ENCODE measurements at places on chromosomes 1 and 21.

DNA sequence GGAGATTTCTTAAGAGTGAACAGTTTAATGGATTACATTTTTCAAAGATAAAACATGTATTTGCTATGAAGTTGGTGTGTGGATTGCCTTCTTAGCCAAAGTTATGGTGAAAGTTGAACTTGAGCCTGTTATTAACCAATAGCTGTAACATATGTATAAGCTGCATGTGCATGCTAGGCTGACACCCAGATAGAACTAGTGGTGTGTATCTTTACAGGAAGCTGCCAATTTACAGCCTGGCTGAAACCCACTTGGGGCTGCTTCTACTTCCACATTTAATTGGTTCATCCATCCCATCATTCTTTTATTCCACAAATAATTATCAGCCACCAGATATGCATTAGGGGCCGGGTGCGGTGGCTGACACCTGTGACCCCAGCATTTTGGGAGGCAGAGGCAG lies 3.3 kb downstream of the PLA2G5 start:
- DNase-seq = peak; percentile 56

DNA sequence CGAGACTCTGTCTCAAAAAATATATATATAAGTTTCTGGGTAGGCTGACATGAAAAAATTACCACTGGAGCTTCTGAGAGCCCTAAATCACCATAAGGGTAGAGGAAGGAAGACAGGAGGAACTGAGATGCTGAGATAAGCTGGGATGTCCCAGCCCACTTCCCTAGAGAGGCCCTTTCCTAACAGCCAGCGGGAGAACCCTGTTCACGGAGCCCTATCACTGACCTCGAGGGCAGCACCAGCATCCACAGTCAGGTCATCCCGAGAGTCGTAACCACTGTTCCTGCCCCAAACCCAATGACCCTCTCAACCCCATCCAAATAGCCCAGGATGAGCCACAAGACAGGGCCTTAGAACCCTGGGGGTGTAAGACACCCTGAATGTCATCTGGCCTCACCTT lies 77.5 kb downstream of the CD34 start:
- no peak for DNase-seq

DNA sequence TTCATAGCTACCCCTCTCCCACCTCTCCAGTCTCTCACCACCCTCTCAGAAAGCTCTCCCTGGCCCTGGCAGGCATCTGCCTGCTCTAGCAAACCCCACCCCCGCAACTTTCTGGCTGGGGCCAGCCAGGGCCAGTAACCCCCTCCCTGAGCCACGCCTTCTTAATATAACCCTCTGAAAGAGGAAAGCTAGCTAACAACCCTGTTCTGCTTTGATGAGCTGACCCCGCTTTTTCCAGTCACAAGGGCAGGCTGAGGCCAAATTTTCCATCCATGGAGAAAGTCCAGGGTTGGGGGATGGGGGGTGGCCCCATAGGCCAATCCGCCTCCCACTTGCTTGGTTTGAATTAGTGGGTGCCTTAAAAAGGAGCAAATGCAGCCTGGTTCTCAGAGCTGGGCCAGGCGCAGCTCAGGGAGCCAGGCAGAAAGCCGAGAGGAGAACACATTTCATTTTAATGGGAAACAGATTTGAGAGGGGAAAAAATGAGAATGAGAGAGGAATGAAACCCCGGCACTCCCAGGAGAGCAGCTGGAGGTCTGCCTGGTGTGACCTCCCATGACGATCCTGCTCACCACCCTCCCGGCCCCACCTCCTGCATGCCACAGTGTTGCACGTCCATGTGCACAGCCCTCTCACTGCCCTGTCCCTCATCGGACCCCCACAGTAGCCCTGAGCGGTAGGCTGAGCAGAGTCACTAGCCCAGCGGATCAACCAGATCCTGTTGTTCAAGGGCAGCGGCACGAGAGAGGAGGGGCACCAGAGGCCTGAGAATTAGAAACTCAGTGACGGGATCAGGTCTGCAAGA lies 62.3 kb downstream of the OPTC start:
- peak; percentile 93 for DNase-seq

DNA sequence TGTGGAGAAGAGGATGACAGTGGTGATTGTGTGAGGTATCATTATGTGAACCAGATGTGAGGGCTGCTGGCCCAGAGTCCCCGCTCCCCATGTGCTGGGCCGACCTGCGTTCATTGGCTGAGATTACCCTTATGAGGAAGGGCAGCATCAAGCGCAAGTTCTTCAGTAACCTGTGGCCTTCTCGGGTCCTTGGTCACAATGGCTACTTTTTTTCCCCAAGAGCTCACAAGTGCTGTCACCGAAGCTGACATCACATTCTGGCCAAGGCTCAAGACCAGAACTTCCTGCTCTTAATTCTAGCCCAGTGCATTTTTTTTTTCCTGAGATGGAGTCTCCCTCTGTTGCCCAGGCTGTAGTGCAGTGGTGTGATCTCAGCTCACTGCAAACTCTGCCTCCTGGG lies 262.9 kb downstream of the RHOU start:
- no peak for DNase-seq

- no peak for DNase-seq
These were observed 62.2 kb downstream of the ZNF684 start for GRCh38 chr1:40593449-40594186.

DNA sequence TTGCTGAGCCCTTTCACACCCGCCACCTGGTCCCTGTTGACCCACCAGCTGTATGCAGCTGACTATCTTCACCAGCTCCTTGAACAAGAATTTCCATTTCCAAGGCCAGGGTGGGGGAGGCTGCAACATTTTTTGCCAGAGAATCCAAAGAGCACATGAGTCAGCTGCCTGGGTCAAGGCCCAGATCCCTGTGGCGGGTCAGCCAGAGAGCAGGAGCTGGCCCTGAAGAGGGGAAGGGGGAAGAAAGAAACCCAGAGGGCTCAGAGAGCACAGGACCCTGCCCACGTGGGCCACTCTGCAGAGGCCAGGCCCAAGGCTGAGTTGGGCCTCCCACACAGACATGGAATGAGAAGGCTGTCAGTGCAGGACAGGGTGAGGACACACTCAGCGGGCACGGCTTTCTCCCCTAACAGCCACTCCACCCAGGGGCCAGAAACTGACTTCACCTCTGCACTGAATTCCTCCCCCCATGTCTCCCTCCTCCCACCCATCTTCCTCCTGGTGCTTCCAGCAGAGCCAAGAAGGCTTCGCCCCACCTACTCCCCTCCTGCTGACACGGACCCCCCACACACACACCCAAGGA lies 28.9 kb downstream of the S100A6 start:
- peak; percentile 95 for DNase-seq

GRCh38 chr1:194466706-194467105 lies 1280.3 kb upstream of the B3GALT2 start:
- no peak for DNase-seq

DNA sequence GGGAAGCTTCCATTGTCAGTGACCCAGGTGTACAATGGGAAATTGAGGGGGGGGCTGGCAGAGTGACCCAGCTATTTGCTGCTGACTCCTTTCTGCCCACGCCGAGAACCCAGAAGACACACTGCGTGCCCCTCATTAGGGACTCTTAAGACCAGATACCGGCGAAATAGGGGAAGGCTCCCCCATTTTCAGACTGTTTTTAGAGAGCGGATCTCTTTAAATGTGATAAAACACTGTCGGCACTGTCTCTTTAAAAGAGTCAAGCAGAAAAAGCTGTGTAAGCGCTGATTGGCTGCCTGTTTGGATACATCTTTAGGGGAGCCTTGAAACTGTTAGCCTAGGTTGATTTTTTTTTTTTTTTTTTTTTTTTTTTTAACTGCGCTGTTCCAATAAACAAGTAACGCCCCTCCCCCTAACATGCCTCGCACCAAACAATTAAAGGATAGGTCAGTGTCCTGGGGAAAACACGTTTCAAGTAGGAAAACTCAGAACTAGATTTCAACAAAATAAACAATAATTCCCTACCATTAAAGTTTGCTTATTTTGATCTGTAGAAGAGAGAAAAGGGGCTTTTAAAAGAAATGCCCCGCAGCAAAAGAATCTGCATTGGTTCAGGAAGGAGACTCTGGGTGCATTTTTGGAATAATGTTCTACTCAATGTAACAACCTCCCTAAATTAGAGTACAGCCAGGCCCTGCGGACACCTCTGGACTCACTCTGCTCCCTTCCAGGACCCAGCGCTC lies 1.4 kb upstream of the SSBP3 start:
- peak; percentile 89 for DNase-seq

DNA sequence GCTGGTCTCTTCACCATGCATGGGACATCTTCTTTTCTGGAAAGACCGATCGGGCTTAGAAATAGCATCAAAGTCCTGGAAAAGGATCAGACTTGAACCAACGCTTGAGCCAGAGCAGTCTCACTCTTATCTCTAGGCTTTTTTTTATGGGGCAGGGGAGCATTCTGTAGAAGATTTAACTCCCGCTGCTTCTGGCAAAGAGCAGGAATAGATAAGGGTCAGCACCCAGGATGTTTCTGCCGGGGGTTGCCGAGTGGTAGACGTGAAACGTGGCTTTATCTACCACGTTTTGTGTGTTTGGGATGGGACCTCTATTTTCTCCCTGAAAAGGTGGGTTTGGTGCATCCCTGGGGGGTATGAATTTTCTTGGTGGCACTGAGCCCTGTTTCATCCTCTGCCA lies 18.8 kb downstream of the SPSB1 start:
- no peak for DNase-seq

DNA sequence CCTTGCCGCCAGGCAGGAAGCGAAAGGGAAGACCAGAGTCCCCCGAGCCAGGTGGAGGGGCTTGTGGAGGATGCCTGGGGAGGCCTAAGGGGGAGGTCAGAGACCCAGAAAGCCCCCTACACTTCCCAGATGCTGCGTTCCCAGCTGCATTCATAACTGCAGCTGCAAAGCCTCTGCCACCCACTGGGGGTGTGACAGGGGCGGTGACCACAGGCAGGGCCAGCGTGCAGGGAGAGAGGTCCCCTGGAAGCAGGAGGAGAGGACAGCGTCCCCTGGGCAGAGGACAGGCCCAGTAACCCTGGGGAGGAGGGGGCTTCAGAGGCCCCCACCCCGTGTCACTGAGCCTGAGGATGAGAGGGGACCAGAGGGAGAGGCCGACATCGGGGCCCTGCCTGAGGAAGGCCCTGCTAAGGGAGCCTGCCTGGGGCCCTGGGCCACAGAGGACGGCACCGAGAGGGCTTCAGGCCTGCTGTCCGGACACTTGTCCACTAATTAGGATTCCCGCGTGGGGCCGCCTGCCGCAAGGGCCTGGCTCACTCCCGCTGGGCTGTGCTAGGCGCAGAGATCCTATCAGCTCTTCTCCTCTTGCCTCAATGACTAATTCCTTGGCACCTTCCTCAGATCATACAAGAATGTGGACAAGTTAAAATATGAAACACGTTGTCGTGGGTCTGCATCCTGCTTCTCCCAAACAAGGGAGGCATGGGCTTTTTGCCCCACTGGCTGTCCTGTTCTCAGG lies 49.1 kb upstream of the CCDC27 start:
- DNase-seq = no peak

GRCh38 chr1:93753791-93754763 lies 72.4 kb upstream of the BCAR3 start:
- no peak for DNase-seq

GRCh38 chr1:215794156-215794555 lies 227.1 kb downstream of the KCTD3 start:
- DNase-seq = no peak

DNA sequence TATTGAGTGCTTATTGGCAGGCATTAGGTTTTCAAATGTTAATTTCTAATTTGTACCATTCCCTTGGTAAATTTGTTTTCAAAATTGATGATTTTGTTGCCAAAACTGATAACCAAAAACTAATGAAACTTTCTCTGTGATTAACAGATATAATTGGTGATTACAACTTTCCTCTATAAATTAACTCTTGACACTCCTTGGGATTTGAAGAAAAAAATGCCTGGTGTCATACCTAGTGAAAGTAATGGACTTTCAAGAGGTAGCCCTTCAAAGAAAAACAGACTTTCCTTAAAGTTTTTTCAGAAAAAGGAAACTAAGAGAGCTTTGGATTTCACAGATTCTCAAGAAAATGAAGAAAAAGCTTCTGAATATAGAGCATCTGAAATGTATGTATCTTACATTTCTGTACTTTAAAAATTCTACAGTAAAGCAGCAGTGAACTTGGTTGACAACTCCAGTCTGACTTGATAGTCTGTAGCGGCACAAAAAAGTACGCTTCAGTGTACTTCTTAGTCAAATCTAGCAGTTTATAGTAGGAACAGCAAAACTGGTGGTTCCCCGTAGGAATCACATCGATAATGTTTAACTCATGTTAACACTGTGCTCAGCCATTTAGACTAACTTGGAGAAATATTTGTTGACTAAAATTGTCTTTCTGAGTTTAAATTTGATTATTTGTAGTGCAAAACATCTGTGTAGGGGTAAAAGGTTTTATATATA lies 3.0 kb downstream of the USP1 start:
- DNase-seq = no peak

GRCh38 chr1:167714098-167714438 lies 7.7 kb upstream of the MPZL1 start:
- no peak for DNase-seq

GRCh38 chr1:55870106-55870505 lies 654.9 kb upstream of the USP24 start:
- no peak for DNase-seq

DNA sequence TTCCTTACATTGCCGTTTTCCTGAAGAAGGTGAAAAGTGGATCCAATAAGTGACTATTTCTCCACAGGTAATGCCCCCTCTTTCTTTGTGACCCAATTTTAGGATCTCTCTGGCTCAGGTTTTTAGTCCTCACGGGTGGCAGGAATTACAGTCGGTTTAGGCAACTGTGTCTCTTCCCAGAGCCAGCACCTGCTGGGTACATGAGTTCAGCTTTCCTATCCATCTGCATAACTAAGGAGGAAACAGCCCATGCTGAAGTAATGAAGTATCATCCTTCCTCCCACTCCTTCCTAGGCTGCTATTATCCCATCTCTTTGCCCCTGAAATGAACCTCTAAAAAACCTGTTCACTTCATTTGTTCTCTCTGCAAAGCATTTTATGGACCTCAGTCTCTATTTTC lies 544.6 kb downstream of the NEGR1 start:
- no peak for DNase-seq

DNA sequence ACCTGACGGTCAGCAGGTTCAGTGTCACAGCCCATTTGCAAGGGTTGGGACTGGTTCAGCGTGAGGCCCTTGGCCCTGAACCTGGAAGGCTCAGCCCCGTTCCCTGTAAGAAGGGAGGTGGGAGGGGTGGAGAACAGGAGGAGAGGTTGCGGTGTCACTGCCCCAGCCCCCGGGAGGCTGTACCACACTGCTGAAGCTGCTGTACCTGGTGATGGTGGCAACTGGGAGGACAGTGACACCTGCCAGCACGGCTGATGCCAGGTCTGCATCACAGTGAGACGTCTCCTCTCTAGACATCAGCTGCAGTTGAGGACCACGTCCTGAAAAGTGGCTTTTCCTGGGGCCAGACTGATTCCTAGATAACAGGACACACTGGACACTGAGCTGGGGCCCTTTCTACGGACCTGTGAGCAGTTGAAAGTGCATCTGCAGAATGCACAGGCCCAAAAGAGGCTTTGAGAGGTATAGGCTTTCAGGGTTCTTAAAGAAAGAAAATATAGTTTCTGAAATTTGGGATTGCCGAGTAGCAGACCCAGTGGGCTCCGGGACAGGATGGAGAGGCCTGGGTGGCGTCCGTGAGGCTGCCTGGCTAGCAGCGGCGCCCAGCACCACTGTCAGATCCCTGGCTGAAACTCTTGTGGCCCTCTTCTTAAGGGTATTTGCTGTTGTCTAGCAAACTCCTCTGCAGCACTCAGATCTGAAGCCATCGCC lies 47.7 kb downstream of the COQ8A start:
- DNase-seq = no peak
